ENCODE measurements at places on chromosomes 13 and 19. TPM values are rescaled to one million over a fixed set of nuclear protein-coding genes. Genes with fewer than 3 reads are reported as not detected.

- DNase-seq: no peak
These were observed 4.8 kb downstream of the CD209 start for GRCh38 chr19:7742575-7742974.

GRCh38 chr19:48868114-48868886 is at the start of gene PLEKHA4:
PLEKHA4 (minus strand) TSS chr19:48868617; CDS start chr19:48867620, 997 bp downstream.
- no peak for DNase-seq

- DNase-seq: no peak
These were observed 4.9 kb downstream of the AP1M1 start for GRCh38 chr19:16202320-16203255.

DNA sequence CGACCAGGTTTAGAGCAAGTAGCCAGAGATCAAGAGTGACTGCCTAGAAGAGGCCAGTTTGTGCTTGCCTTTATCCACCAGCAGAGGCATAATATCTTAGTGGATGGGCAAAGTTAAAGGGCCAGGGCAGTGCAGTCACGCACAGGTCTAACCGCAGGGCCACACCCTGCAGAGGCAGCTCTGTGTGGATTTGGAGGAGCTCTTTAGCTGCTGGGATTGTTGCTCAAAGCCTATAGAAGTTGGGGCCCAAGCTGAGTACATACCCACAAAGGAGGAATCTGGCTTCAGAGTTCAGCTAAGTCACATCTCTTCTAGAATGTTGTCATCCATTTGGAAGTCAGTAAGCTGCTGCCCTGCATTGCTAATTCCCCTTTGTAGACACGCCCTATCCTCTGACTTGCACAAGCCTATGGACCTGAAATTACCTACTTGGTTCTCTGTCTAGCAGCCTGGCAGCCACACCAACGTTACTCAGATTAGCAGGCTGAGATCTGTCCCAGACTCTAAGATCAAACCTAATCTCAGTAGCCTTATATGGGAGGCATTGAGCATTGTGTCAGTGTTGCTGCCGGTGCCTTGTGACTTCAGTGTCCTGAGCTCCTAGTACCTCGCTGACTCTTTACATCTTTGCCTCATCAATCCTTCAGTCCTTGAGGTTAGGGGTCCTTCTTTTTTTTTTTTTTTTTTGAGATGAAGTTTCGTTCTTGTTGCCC is 102.9 kb upstream of the STARD13 start:
- no peak for DNase-seq

MCEMP1 gene
- 0.16 TPM for total RNA-seq

DNA sequence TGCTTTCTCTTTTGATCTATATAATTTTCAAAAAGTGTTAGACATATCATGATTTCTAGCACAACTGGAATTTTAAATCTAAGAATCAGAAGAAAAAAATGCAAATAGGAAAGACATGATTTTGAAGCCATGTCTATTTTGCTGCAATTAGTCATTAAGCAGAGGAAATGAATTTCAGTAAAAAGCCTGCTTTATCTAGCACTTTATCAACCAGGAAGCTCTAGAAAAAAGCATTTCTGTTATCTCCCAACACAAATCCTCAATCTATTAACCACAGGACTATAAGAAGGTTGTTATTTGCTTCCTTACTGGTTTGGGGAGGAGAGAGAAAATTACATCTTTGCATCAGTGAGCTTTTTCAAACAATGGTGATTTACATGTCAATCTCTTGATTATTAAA is 716.7 kb downstream of the DIAPH3 start:
- DNase-seq: no peak

DNA sequence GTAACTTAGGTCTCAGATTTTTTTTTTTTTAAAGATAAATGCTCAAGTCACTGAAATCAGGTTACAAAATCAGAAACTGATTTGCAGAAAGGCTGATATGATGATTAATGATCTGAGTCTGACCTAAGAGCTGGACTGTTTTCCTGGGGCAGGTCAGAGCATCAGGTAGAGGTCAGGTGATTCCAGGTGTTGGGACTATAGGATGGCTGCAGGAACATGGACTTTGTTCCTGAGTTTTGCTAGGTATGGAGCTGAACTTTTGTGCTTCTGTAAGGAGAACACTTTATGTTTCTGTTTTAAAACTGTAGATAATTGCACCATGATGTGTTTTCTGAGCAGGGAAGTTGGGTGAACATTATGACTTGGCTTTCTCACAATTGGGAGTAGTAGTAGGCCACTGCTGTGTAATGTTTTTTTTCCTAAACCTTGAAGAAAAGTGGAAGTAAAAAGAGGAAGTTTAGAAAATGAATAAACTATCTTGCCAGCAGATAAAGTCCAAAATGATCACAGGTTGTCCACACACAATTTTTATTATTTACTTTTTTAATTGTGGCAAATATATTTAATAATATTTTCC is 297.2 kb downstream of the DCT start:
- DNase-seq: no peak

GRCh38 chr19:33674626-33675367 is 53.0 kb downstream of the CHST8 start:
- no peak for DNase-seq

Measured in gastrocnemius medialis (tissue), 4 donors.